ENCODE measurements at places on chromosomes 1 and 21.
A peak's percentile ranks its signal among the peaks of the same experiment; 100 is the strongest.

- no peak for DNase-seq
Observed at GRCh38 chr1:30130099-30130498, 593.3 kb downstream of the MATN1 start.

- no peak for DNase-seq
Observed at GRCh38 chr1:6470132-6471085, 4.4 kb upstream of the TNFRSF25 start.

DNA sequence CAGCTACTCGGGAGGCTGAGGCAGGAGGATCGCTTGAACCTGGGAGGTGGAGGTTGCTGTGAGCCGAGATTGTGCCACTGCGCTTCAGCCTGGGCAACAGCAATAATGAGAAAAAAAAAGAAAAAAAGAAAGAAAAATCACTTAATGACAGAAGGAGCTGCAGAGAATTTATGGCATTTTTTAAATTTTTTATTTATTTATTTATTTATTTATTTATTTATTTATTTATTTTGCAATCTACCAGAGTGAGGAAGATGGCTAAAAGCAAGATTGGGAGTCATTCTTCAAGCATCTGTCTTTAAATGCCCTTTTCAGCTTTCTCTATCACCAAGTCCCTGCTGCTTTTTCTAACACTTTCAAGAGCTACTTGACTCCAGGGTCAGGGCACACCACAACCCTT lies 91.7 kb downstream of the WDR4 start:
- no peak for DNase-seq

- peak; percentile 40 for DNase-seq
Observed at GRCh38 chr1:183841950-183842794, 37.3 kb downstream of the RGL1 start.

- DNase-seq = no peak
Observed at GRCh38 chr1:166933140-166933539, 42.2 kb downstream of the ILDR2 start.

DNA sequence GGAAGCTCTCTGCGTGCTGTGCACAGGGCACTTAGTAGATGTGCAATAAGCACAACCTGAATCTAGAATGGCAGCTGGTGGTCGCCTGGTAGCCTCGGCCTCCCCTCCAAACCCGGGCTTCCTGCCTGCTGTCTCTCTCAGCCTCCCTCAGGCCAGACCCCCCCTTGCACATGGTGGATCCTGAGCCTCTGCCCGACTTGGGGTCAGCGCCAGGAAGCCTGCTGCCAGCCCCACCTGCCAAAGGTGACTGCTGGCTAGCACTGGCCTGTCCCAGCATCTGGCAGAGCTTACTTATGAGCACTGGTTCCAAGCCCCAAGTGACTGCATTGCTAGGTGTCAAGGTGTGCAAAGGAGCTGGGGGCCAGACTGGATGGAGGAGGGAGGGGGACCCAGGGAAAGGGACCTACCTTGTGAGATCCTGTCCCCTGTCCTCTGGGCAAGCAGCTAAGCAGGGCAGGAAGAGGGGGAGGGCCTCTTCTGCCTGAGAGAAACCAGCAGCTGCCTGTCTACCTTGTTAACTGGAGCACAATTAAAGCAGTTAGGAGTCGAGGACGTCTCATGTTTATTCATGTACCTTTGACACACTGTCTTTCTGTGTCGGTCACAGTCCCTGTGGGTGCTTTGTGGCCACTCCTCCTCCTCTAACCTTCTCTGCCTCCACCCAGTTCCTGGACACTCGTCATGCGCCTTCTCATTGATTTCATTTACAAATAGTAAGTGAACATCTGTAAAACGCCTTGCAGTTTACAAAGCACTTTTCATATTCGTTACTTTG lies 100.9 kb downstream of the DDX20 start:
- no peak for DNase-seq
